ENCODE measurements at places on chromosomes 16 and 17.
A peak's percentile ranks its signal among the peaks of the same experiment; 100 is the strongest.

DNA sequence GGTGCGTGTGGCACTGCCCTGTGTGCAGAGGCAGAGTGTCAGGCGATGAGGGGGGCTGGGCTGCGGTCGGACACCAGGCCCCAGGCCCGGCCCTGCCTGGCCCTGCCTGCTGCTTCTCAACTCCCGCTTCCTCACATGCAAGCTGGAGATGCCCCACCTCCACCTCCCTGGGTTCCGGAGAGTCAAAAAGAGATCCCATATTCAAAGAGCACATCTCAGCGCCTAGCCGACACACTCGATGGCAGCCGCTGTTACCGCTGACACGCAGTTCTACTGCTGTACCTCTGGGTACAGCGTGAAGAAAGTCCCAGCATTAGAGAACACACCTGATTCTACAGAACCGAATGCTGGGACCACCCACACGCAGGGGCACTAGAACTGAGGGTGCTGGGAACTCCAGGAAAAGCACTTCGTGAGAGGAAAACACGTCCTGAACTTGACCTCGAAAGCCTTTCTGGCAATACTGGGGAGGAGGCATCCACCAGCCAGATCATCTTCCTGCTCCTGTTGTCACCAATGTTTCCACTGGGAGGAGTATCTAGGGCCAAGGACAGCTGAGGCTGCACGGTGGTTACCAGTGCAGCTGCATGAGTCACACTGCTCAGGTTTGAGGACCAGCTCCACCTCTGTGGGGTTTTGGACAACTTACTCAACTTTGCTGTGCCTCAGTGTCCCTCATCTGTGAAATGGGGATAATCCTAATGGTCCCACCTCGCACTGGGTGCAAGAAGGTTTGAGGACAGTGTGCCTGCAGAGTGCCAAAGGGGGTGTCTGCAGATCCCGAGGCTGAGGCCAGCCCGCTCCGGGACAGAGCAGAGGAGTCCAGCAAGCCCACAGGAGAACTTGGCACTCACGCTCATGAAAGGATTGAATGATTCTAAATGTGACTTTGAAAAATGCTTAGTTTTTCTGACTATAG lies 100.4 kb upstream of the DNAH17 start:
- DNase-seq = no peak

GRCh38 chr17:41547921-41548843 lies 20.1 kb upstream of the KRT19 start:
- peak; percentile 91 for DNase-seq

GRCh38 chr17:29962656-29963055 lies 21.2 kb downstream of the EFCAB5 start:
- no peak for DNase-seq

GRCh38 chr17:6327007-6327406 lies 107.9 kb downstream of the AIPL1 start:
- no peak for DNase-seq

DNA sequence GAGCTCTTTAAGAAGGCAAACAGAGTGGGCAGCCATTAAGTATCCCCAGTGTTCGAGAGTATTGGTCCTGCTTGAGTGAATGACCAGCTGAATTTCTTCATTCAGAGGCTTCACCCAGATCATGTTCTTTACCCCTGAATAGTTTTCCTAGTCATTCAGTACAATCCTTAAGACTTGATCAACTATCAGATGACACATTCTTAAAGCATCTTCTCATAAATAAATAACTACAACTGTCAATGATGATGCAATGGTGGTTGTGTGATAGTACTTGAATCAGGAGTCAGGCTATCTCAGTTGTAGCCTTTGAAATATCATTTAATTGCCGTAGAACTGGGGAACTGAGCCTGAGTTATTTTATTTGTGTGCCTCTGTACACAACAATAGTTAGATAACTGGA lies 416.8 kb upstream of the CCL2 start:
- peak; percentile 87 for DNase-seq

GRCh38 chr16:85164838-85165516 lies 52.7 kb upstream of the CIBAR2 start:
- no peak for DNase-seq

DNA sequence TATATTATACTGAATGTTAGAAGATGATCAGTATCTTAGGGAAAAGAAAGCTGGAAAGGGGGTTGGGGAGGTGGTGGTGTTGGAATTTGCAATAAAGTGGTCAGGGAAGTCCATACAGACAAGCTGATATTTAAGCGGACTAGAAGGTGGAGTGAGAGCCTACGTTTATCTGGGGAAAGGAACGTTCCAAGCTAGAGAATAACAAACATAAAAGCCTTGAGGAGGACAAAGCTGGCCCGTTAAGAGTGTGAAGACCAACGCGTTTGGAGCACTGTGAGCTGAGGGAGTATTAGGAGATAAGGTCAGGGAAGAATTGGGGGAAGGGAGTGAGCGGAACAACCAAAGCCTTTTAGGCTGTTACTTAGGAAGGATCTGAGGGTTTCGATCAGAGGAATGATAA lies 1.4 kb downstream of the DDX42 start:
- no peak for DNase-seq

DNA sequence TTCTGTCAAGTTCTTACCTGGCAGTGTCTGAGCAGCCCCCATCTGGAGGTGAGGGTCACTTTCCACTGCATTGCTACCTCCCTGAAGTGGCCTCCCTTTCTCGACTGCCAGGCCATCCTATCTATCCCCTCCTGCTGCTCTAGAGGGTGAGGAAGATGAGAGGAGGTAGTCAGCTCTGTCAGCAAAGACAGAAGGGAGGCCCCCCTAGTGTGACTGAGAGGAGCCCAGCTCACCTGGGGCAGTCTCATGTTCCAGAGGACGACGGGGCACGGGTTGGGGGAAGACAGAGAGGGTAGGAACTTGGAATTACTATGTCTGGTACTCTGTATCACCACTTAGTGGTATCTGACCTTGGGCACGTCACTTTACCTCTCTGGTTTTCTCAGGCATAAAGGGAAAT lies 22.0 kb downstream of the MYO19 start:
- DNase-seq = no peak

- DNase-seq = no peak
Measured at GRCh38 chr17:36066365-36066985, 2.4 kb downstream of the CCL18 start.

DNA sequence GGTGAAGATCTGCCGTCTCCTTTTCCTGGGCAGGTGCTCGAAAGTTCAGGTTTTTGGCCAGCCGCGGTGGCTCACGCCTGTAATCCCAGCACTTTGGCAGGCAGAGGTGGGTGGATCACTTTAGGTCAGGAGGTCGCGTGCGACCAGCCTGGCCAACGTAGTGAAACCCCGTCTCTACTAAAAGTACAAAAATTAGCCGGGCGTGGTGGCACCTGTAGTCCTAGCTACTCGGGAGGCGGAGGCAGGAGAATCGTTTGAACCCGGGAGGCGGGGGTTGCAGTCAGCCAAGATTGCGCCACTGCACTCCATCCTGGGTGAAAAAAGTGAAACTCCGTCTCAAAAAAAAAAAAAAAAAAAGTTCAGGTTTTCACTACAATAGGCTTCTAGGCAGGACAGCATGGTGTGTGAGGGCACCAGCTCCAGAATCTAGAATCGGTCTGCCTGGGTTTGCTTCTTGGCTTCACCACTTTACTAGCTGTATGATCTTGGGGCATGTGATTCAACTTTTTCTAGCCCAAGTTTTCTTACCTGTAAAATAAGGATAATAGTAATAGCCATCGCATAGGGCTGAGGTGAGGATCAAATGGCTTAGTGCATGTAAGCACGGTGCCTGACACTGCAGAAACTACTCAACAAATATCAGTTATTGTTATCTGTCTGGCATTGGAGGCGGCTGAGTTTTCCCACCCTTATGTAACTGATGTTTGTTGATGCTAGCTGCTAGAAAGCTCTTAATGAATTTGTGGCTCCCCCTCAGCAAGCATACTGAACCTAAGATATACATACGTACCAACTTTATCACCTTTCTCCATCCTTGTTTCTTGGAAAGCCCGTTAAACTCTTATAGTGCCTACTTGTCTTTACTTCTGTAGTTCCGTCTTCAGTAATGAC lies 1.3 kb downstream of the PSMD12 start:
- DNase-seq = no peak

GRCh38 chr17:10600571-10600970 lies 51.1 kb upstream of the MYH2 start:
- no peak for DNase-seq

GRCh38 chr17:31392002-31392855 lies 754 bp downstream of the RAB11FIP4 start:
- no peak for DNase-seq

DNA sequence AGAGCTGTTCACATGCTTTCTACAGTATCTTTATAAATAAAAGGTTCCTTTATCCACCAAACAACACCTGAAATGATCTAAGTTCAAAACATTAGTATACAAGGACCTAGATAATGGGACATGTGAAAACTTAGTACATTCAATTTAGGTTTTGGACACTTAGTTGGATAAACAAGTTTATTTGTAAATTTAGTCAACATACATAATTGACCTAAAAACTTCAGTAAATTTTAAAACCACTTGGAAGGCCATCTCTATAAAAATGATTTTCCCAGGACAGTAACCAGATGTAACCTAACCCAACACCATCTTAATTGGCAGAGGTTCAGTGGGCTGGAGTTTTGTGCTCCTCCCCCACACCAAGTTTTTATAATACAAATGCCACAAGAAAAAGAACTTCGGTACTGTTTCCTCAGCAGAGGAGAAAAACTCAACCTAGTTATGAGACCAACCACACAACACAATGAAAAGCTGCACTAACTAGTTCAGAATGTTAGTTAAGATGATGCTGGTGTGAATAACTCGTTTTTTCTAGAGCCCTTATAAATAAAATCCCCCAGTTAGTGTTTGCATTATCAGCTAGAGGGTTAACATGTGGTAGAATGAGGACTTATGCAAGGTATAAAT lies 7.2 kb upstream of the UNK start:
- no peak for DNase-seq

GRCh38 chr17:39757176-39757662 lies 19.5 kb downstream of the GRB7 start:
- no peak for DNase-seq

DNA sequence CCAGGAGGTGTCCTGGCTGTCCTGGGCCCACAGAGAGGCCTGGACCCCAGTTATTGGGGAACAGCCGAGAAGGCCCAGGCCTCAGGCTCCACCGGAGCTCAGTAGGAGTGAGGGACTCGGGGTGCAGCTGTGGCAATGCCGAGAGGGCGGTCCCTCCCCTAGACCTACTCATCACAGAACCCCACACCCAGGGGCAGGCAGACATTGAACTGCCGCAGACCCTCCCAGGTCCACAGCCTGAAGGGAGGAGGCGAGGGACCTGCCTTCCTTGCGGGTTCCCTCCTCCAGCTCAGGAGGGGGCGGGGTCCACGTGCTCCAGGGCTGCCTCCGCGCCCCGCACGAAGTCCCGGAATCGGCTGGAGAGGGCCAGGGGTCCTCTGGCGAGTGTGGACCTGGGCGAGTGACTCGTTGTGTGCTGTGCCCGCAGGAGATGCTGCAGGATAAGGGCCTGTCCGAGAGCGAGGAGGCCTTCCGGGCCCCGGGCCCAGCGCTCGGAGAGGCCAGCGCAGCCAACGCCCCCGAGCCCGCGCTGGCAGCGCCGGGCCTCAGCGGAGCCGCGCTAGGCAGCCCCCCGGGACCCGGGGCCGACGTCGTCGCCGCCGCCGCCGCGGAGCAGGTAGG lies 3.9 kb downstream of the TBX4 start:
- DNase-seq = no peak

- DNase-seq = no peak
Measured at GRCh38 chr17:30590081-30590733, 113.0 kb downstream of the GOSR1 start.

DNA sequence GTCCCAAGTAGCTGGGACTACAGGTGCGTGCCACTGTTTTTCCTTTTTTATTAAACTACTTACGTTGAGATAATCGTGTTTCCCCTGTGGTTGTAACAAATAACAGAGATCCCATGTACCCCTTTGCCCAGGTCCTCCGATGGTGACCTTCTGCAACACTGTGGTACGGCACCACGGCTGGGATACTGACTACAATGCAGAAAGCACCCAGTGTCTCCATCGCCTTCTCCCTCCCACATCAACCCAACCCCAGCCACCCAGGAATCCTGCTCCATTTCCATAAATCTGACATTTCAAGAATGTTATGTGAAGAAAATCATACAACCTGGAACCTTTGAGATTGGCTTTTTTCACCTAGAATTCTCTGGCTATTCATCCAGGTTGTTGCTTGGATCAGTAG lies 22.1 kb downstream of the MPRIP start:
- DNase-seq = no peak

DNA sequence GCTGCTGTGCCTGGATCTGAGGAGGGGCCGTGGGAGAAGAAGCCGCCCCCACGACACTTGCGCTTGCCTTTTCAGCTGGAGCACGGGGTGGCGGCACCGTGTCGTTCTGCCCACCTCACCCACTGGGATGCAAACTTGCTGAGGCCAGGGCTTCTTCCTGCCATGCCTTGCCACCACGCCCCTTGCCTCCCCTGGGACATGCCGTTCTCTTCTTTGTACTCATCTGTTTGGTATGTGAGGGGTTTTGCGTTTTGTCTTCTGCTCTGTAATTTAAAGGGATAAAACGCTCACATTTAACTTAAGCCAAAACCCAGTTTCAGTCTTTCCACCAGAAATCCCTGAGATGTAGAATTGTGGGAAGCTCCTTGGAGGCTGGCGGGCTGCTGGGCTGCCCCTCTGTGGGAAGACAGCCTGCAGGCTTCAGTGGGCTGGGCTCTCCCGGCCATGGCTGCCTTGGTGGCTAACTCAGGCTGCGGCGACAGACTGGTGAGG lies 180.2 kb downstream of the RPTOR start:
- no peak for DNase-seq

DNA sequence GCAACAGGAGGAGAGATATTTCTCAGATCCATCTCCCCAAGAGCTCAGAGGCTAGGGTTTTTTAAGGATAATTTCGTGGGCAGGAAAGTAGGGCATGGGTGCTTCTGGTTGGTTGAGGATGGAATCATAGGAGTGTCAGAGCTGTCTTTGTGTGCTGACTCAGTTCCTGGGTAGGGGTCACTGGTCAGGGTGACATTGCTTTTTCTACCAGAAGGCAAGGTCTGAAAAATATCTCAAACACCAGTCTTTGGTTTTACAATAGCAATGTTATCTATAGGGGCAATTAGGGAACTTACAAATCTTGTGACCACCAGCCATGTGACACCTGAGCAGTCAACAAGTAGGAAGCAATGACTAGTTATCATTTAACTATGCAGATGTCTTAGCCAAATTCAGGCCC lies 82.9 kb upstream of the DYNLRB2 start:
- DNase-seq = peak; percentile 13

GRCh38 chr16:89089120-89089519 lies 4.5 kb upstream of the ACSF3 start:
- DNase-seq = no peak

All from epithelial cell of proximal tubule (primary cell).